ENCODE measurements at places on chromosomes 6 and 20.

DNA sequence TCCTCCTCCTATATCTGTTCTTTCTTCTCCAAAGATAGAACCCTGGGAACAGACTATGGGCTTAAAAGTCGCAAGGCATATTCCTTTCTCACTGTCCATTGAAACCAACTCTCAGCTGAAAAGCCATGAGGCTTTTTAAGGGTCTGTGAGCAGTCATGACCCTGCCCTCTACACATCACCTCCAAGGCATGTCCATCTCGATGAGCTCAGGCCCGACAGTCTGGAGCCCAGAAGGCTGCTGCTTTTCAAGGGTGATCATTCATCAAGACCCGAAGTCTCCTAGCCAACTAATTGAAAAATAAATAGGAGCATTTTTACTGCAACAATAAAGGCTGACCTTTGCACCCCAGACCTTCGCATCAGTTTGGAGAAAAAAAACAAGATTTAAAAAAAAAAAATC, 378.8 kb upstream of the NRSN1 start:
- DNase-seq = no peak

- peak; percentile 78 for DNase-seq
These were observed 638 bp downstream of the MDN1 start for GRCh38 chr6:89818977-89819335.

DNA sequence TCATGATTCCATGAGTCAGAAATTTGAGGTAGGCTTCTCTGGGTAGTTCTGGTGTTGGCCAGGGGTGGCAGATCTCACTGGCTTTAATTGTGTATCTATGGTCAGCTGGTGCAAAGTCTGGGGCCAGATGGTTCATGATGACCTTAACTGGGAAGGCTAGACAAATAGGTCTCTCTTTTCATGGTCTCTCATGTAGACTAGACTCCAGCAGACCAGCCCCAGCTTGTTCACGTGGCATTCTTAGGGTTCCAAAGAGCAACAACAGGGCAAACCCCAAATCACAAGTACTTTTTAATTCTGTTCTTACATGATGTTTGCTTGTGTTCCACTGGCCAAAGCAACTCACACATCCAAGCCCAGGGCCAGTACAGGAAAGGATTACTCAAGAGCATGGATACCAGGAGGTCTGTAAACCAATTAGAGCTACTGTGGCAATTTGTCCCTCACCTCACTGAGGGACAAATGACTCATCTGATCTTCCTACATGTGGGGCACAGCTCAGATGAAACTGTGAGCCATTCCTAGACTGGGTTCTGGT, 79.5 kb upstream of the PBOV1 start:
- DNase-seq = no peak

- no peak for DNase-seq
These were observed 14.2 kb upstream of the EPHA7 start for GRCh38 chr6:93433592-93433991.

- DNase-seq = no peak
These were observed 8.1 kb downstream of the PTPN1 start for GRCh38 chr20:50518270-50518721.

DNA sequence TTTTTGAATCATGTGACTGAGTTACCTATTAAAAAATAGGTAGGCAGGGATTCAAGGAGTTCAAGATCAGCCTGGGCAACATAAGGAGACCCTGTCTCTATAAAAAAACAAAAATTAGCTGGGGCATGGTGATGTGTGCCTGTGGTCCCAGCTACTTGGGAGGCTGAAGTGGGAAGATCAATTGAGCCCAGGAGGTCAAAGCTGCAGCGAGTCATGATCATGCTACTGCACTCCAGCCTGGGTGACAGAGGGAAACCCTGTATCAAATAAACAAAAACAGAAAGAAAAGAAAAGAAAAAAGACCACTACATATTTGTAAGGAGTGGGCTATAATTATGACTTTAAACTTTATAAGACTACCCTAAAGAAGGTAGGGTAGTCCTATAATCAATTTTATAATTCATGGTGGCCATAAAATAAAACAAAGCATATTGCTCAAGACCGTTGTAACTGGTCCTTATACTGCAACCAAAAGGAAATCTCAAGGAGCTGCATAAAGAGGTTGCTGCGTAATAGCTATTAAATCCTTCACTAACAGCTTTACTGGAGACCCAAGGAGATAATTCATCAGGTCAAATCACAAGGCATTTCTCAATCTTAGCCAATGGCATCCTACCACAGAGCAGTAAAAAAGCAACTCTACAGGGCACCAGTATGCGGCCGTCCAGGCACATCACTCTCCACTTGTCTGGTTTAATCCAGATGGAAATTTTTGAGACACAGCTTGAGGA, 13.5 kb downstream of the PIGU start:
- DNase-seq = no peak

GRCh38 chr6:161274898-161275297, 1.0 kb upstream of the AGPAT4 start:
- DNase-seq = no peak

DNA sequence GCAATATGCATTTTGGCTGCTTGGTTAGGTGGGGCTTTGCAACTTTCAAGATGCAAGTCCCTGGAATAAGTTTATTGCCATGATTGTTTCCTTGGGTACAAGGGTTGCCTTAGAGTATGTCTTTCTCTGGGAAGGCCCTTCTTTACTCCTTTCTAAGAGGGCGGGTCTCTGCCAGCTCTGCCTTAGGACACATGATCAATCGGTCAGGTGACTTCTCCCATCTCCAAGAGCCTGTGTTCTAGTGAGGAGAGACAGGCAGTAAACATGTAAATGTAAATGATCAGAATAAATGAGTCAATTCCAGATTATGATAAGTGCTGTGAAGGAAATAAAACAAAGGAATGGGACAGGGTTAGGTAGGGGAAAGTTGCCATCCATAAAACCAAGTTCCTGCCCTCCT, 43.2 kb upstream of the BCAS1 start:
- no peak for DNase-seq

- no peak for DNase-seq
These were observed 41.7 kb upstream of the EMILIN3 start for GRCh38 chr20:41408156-41408794.

GRCh38 chr6:168413856-168414255, 27.1 kb upstream of the SMOC2 start:
- no peak for DNase-seq

DNA sequence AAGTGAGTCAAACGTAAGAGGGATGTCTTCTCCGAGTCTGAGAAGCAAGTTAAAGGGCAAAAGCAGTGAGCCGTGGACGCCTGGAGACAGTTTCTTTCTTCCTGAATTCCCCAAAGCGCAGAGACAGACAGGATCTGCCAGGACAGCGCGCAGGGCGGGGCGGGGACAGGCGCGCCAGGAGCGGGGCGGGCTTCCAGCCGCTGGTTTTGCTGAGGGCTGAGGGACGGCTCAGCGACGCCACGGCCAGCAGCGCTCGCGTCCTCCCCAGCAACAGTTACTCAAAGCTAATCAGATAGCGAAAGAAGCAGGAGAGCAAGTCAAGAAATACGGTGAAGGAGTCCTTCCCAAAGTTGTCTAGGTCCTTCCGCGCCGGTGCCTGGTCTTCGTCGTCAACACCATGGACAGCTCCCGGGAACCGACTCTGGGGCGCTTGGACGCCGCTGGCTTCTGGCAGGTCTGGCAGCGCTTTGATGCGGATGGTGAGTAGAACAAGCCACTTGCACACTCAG, at the start of gene SCGN:
TSS of gene SCGN (plus strand) at position 209 of the 509 bp plus-strand sequence. CDS start at position 398, 189 bp downstream.
- DNase-seq = peak; percentile 78

DNA sequence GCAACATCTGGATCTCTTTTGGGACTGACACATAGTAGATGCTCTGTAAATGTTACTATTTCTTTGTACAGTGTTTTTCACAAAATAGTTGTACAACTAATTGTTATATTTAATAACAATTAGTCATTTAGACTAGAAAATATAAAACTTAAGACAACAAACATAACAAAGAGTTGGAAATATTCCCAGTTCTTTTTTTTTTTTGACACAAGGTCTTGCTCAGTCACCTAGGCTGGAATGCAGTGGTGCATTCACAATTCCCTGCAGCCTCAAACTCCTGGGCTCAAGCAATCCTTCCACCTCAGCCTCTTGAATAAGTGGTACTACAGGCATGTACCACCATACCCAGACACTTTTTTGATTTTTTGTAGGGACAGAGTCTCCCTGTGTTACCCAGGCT, 105.8 kb downstream of the UTRN start:
- DNase-seq = no peak

DNA sequence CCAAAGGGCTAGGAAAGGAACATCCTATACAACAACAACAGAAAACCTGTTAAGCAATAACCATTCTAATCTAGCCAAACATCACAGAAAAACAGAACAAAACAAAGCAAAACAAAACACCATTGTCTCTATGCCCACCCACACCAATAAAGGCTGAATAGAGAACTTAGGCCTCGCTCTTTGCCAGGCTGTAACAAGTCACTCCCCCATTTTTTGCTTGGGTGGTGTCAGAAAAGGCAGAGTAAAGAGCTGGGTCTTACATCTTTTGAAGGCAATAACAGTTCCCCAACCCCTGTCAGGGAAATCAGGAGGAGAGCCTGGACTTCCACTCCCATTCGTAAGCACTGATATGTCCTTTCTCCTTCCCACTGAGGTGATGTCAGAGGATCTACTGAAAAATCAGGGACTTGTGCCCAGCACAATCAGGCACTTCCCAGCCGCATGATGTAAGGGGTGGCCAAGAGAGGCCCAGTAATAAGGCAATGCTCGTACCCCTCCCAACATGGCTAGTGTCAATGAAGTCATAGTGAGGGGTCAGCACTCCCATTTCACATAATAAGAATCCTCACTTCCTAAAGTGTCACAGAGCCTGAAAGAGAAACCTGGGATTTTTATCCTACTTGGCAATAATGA, 31.0 kb downstream of the THEMIS start:
- no peak for DNase-seq

GRCh38 chr6:85412911-85413430, 36.9 kb upstream of the NT5E start:
- no peak for DNase-seq

DNA sequence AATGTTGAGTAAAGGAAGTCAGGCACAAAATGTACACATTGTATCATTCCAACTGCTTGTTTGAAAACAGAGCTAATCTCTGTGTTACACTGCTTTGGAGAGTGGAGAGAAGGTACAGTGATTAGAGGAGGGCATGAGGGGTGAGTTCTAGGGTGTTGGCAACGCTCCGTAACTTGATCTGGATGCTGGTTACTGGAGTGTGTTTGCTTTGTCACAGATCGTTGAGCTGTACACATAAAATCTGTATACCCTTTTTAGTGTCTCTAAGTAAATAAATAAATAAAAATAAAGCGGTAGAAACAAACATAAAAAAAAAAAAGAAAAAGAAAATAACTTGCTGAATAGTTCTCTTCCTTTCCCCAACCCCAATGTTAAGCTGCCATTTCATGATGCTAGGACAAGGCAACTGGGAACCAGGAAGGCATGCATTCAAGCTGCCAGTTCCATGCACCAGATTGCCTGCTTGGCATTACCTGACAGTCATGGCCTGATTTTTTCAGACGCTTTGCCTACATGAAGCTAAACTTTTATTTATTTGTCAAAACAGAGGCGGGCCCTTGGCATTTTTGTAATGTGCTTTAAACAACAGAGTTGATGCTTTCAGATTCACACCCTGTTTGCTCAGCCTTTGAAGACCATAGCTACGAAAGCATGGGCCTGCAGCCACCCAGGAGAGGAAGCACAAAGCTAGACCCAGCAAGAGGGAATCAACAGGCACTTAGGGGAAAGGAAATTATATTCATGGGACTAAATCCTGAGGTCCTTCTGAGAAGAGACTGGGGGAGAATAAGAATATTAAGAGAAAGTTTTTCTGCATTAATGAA, 21.2 kb downstream of the TNFRSF21 start:
- DNase-seq = no peak

- peak; percentile 98 for DNase-seq
These were observed at the start of gene HM13 for GRCh38 chr20:31514154-31515071. TSS of gene HM13 (plus strand) at chr20:31514442. CDS start at chr20:31514552, 110 bp downstream.

DNA sequence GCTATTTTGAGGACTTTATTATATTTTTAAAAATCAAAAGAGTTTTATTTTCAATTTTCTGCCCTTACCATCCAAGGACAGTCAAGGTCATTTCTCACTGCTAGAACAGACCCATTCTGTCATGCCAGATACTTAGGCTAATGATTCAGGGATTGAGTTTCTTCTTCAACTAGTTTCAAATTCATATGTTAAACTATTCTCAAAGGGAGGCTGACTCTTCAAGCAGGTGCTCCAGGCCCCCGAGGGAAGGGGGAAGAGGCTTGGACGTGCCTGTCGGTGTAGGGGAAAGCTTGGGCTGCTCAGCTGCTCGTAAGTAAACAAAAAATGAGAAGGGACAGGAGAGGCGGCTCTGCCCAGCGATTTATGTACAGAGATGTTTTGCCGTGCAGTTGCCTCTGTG, 69.4 kb upstream of the MYLIP start:
- no peak for DNase-seq

- no peak for DNase-seq
These were observed 61.5 kb upstream of the CD93 start for GRCh38 chr20:23147647-23147963.

DNA sequence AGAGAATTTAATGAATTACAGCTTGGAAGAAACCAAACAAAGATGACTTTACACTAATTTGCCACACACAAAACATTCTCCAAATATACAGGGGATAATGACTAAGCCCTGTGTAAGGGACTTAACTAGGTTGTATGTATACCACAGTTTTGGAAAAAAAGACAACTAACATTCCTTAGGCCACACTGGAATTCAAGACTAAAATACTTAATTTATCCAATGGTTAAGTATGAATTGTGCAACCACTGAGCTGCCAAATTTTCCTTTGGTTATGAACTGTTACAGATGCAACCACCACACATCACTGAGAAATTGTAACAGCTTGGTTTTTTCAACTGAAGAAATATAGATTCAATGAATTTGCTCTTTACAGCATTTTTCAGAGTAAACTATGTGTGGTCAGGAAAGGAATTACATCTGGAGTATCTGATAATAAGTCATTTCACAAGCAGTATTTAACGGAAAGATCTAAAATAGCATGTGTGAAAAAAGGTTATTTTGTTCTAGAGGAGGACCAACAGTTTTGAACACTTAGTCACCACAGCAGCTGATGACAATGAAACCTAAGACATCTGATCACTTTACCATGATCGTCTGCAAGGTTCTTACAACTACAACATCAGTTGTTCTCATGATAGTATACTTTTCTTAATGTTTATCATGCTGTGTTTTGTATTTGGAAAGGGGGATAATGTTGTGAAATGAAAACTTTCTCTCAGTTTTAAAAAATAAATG, 318.8 kb downstream of the BCKDHB start:
- DNase-seq = no peak

GRCh38 chr6:147603392-147604081, 95.0 kb downstream of the SAMD5 start:
- DNase-seq = no peak

- DNase-seq = peak; percentile 67
These were observed 1.1 kb upstream of the SLC22A23 start for GRCh38 chr6:3457710-3458602.

GRCh38 chr6:25009393-25009710, 73.6 kb upstream of the RIPOR2 start:
- DNase-seq = no peak

DNA sequence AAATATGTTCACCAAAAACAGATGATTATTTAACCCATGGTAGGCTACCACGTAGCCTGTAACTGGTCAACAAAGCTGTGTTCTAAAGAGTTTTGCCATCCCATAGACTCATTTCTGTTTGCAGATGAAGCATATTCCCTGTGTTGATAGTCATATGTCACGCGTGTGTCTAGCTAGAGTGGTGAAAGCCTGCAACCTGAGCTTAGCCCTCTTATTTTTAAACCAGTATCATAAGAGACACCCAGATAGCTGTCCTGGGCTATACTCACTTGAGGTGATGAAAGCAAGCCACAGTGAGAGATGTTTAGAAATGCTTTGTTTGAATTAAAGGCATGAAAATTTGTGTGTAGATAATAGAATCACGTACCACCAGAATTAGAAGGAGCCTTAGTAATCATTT, 307.8 kb downstream of the ZFAND3 start:
- no peak for DNase-seq

Measured in erythroblast (primary cell).